ENCODE measurements at places on chromosomes 4 and X.
A peak's percentile ranks its signal among the peaks of the same experiment; 100 is the strongest.

GRCh38 chr4:176383273-176384077 lies 63.7 kb downstream of the SPCS3 start:
- DNase-seq: no peak

GRCh38 chr4:95644417-95644816 lies 95.6 kb upstream of the UNC5C start:
- no peak for DNase-seq

- no peak for DNase-seq
Observed at GRCh38 chrX:104679175-104679574, 113.2 kb downstream of the IL1RAPL2 start.

GRCh38 chr4:41145571-41146078 lies 68.7 kb downstream of the APBB2 start:
- no peak for DNase-seq

GRCh38 chr4:123954220-123954619 lies 557.6 kb downstream of the SPRY1 start:
- DNase-seq: no peak

DNA sequence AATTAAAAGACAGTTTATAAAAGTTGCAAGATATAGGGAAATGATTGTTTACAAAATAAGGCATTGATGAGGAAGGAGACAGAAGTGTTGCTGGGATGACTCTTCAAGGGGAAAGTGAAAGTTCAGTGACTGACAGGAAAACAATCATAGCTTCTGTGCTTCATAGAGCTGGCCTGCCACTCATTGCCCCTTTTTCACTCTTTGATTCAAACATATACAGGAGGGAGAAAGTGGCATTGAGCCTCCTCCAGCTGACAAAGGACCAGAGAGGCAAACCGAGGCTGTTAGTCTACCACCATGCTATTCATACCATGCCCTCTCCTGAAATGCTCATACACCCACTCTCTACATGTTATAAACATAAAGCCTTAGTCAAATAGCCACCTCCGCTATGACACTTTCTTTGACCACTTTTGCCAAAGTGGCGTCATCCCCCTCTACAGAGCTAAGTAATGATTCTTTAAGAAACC lies 79.2 kb upstream of the ATOH1 start:
- DNase-seq: no peak

DNA sequence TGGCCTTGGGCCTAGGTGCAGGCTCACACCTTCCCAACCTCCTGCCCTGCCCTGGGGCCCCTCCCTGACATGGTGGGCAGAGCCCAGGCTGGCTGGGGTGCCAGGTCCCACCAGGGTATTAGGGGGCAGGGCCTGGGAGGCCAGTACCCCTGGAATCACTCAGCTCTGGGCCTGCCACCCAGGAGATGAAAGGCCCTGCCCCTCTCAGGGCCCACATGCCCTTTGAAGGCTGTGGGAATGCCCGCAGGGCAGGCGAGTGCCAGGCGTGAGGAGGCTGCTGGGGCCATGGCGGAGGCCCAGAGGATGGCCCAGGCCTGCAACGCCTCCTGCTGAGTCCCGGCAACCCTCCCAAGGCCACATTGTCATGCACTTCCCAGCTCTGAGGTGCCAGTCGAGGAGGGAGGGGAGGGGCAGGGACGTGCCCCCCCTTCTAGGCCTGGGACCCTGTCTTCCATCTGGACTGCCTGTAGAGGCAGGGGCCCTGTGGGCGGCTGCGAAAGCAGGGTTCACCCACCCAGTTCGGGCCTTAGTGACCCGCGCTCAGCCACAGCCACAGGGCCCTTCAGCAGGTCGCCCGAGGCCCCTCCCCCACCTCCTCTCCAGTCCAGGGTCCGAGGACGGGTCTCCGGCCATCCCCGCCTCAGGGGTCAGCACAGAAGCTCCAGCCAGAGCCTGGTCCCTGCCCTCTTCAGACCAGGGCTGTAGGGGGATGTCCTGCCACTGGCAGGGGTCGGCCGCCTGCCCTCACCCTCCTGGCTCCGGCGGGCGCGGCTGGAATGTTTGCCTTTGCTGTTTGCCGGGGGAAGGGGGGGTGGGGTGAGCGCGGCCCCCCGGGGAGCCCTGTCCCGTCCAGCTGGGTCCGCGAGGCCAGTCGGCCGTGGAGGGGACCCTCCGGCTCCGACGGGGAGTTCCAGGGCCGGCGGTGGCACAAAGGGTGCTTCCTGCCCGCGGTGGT lies 26.7 kb upstream of the FGFR3 start:
- no peak for DNase-seq

DNA sequence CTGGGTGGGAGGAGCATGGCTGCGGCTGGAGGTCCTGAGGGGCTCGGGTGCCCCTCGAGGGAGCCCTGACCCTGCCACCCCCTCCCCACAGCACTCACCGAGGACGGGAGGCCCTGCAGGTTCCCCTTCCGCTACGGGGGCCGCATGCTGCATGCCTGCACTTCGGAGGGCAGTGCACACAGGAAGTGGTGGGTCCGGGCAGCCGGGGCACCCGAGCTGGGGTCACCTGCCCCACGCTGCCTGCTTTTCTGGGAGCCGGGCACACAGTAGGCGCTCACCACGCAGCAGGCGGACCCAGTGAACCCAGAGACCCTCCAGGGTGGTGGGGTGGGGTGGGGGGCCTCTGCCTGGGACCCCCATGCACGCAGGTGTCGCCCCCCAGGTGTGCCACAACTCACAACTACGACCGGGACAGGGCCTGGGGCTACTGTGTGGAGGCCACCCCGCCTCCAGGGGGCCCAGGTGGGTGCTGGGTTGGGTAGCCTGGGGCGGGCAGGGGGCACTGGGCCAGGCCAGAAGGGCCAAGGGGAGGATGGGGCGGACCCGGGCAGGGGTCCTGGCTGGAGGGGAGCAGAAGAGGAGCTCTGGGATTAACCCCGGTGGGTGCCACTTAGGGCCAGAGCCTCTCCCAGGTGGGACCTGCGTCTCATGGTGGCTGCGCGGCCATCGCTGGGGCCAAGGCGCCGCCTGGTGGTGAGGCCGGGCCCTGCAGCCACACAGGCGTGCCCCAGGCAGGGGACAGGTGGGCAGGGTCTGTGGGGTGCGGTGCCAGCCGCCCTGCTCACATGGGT lies 1.4 kb downstream of the HGFAC start:
- no peak for DNase-seq

GRCh38 chrX:23959781-23960180 lies 52.0 kb downstream of the CXorf58 start:
- no peak for DNase-seq

DNA sequence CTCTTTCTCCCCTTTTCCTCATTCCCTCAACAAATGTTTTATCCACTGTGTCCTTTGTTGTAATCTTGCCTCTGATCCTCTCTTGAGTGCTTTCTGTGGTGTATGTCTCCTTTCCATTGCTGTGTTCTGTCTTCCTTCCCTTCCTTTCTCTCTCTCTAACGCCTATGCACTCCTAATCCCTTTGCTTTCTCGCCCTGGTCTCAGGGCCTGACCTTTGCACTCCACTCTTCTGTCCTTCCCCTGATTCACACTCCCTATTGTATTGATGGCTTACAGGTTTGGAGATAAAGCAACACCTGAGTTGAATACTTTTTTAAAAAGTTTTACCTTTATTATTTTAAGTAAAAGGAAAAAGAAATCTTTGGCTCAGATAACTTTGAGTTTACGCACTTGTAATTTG lies 15.6 kb upstream of the SCOC start:
- DNase-seq: no peak

DNA sequence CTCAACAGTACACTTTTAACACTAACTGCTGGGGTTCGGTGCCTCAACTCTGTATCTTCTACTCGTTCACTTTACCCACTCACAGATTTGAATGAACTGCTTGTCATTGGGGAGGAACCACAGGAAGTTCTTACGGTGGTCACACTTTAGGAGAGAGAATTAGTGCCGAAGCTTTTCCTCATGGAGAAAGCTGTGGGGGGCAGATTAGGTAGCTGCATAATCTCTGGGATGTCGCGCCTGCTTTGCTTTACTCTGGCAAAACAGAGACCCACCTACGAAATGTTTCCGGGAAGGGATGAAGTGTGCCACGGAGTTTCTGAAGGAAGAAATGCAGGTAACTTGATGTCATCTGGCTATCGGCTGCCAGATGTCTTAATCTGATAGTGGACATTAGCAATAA lies 949.7 kb upstream of the TENM3 start:
- DNase-seq: no peak

- DNase-seq: no peak
Observed at GRCh38 chrX:120316587-120317283, 5.5 kb upstream of the TMEM255A start.

DNA sequence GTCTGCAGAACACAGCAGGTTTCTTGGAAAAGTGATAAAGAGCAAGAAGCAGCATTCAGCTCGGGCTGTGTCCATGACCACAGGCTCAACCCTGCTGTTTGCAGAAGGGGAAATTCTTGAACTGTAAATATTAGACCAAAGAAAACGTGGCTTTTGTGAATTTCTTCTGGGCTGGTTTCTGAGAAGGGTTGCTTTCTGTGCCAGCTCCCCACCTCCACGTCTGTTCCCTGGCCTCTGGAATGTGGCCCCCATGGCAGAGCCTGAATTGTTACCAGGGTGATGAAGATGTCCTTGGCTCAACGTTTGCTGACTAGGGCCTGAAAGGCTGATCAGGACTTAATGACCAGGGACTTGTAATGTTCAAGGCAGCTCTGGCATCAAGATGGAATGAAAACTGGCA lies 116.0 kb downstream of the CPEB2 start:
- peak; percentile 37 for DNase-seq

DNA sequence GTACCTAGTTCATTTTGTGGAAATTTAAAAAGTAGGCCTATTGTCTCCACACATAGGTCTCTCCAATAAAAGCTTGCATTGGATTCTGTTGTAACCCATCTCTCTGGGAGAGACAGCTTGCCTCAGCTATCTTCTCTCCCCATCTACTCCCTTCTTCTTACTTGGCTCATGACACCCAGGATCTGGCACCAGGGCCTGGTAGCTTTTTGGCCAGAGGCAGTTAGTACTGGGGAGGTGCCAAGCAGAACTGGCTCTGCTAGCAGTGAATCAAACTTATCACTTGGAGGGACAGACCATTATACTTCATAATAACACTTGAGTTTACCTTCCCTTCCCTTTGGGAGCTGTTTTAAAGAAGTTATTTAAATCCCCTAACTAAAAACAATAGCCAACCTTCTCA lies 31.8 kb downstream of the PLAC1 start:
- DNase-seq: no peak

DNA sequence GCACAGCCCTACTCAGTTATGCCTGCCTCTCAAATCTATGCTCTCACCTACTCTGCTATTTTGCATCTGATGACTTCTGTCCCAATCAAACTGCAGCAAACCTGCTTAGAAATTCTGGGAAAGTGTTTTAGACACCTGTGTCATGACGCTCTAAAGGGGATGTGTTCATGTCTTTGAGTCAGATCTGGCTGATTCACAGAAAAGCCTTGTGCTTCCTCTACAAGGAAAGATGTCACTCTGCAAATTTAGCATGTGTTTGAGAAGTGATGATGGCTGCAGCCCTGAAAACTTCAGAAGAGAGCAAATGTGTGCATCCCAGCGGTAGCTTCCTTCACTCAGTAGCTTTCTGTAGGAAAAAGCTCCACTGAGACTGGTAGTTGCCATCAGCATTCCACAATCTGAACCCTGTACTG lies 235.4 kb downstream of the MGST2 start:
- no peak for DNase-seq

- no peak for DNase-seq
Observed at GRCh38 chrX:134660627-134661026, 2.4 kb upstream of the PLAC1 start.

DNA sequence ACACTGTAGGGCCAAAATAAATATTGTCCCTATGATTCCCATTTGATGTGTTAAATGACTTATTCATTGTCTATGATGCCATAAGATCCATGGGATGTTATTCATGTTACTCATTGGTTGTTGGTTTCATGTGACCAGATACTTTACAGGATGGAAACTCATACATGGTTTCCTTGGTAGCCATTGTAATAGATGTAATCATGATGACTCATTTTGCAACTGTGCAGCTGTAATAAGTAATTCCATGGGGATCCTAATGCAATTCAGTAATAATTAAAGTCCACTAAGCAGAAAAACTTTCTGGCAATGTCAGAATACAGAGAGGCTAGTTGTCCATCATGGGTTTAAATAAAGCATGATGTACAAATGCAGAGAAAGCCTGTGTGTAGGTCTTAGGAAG lies 389.7 kb upstream of the NR3C2 start:
- peak; percentile 60 for DNase-seq

- DNase-seq: no peak
Observed at GRCh38 chr4:131609039-131609438, 1540.1 kb upstream of the PCDH10 start.

DNA sequence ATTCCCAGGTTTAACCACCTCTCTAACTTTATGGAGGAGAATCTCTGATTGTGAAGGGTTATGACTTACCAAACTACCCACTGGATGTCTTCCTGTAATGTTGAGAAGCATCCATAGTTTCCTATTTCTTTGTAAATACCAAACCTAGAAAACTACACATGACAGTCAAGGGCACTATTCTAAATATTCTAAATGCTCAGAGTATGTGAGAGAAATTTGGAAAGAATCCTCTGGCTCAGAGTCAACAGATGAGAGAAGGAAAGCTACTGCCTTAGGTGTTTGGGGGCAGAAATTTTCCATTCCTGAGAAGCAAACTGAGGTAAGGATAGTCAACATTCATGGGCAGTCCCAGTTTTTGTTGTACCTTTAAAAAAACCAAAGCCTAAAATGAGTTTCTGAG lies 155.8 kb downstream of the KCNIP4 start:
- DNase-seq: no peak

DNA sequence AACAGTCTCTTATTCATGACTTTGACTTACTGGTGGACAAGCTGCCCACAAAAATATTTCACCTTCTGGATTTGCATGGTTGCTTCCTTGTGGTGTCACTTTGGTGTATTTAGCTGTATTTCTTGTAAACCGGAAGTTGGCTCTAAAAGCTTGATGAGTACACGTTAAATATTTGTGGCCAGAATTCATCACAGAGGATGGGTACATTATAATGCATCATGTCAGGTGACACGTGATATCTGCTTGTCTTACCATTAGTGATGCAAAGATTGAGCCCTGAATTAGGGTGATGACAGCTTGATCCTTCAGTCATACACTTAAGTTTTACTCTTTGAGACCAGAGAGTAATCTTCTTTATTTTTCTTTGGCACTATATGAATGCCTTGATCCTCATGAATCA lies 188.3 kb upstream of the RPS6KA3 start:
- DNase-seq: no peak

GRCh38 chr4:17812125-17812524 lies 1.3 kb downstream of the NCAPG start:
- no peak for DNase-seq

- DNase-seq: no peak
Observed at GRCh38 chr4:112735474-112735951, 98.6 kb downstream of the LARP7 start.
